ENCODE measurements at places on chromosomes 6 and 20.

DNA sequence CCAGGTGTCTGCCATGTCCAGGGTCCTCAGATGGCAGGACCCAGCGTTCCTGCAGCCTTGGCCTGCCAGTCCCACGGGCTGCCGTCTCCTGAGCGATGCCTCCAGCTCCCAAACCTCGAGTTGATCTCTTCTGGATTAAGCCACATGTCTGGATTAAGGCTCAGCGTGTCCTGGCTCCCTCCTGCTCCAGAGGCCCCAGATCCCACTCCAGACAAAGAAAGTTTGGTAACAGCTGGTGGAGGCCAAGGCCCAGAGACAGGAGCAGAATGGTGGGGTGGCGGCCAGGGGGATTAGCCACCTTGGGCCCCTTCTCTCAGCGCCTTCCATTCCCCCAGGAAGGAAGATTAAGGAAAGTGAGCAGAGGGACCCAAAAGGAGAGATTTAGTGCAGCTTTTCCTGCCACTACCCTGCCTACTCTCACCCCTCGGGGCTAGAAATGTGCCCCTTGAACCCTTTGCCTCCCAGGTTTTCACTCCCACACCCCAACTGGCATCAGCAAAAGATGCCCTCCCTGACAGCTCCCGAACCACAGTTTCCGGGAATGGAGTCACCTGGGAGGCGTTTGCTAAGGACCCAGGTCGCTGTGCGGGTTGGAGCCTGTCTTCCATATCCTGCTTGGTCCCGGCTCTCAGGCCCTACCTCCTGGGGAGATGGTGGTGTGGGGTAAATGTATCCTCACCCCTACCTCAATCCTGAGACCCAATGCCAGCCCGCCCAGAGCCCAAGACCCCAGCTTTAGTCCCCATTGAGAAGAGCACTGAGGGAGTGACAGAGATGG is 6.9 kb downstream of the SPDEF start:
- no peak for DNase-seq

- DNase-seq, result peak; percentile 51
Measured at GRCh38 chr20:50729901-50730764, 1.2 kb upstream of the PARD6B start.

GRCh38 chr6:169253337-169254238 is at the start of gene THBS2:
TSS of gene THBS2 (minus strand) at chr6:169253846. CDS start at chr6:169250784, 3,062 bp downstream.
- peak; percentile 75 for DNase-seq

DNA sequence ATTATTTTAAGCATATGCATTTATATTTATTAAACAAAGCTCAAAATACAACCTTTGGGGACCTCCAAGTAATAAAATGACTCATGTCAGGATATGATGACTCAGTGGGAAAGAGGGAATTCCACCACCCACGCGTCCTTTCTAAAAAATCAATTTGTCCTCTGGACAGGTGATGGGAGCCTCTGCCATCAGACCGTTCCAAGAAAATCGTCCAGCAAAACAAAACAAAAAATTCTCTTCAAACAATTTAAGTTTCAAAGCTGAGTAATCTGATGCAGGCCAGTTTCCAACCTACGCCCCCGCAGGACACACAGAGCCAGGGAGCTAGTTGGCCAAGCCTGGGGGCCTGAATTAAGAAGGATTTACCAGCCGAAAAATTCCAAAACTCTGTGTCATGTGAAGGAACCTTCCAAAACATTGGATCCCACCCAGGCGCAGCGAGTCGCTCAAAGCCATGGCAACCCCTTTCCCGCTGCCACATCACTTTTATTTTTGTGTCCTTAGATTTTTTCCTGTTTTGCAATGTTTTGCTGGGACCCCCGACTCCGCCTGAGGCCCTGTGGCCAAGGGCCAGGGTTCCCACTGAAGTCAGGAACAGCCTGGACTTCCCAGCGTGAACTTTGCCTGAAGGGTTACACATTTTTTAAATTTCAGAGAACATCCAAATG is 95.3 kb downstream of the NFATC2 start:
- peak; percentile 100 for DNase-seq

DNA sequence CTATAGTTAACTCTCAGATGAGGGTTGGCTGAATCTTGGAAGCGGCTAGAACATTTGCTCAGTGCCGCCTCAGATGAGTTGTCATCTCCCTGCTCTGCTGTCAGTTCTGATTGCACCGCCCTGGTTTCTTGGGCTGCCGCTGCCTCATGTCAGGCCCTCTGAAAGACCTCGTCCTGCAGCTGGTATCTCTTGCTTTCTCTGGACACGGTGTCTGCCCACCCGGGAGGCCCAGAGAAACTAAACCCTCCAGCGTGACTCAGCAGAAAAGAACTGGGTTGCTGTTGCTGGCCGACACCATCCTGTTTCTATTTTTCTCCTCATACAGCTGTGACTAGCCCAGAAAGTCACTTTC is 355.4 kb downstream of the CD83 start:
- no peak for DNase-seq

DNA sequence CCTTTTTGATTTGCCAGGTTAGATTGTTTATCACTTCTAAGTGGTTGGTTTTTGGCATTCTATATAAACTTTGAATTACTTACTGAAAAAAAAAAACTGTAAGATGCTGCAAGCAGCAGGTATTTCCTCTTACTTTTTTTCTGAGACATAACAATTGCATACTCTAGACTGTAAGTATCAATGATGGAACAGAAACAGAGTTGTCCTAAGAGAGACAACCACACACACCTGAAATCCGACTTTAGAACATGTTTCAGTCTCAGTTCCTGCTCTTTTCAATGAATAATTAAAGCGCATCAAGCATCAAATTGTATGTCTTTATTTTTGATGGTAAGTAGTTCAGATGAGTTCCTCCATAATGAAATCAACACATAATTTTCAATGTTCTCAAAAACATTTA is 105.3 kb upstream of the KHDRBS2 start:
- DNase-seq, result no peak

DNA sequence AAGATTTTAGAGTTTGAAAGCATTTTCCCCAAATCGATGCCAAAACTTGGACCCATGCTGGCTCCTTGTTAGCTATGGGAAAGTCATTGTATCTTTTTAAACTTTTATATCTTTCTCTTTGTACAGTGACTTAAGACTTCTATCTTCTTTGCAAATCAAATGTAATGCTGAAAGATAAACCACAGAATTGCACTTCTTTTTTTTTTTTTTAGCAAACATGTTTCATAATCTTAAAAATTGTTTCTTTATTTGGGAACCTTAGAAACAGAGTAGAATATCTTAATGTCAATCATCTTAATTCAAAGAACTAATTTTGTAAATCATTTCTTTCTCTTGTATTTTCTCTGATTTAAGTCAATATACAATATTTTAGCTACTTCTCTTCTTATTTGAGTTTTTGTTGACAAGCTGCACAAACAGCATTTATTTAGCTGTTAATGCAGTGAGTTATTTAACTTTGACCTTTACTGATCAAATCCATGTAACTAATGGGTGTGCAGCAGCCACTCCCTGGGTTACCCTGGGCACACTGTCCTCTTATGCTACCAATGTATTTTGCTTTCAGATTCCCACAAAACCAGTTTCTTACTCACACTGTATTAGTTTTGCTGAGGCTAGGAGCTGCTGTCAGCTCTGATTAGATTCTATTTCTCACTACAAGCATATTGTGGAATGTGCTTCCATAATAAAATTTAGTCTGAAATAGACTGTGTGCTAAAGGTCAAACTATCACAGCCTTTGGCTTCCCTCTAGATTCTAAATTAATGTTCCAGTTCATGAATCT is 279.6 kb downstream of the ADGB start:
- DNase-seq, result no peak

- no peak for DNase-seq
Measured at GRCh38 chr20:58839991-58840747, 10.5 kb downstream of the GNAS-AS1 start.

- DNase-seq, result peak; percentile 97
Measured at GRCh38 chr6:37576336-37576737, 76.6 kb upstream of the CCDC167 start.

DNA sequence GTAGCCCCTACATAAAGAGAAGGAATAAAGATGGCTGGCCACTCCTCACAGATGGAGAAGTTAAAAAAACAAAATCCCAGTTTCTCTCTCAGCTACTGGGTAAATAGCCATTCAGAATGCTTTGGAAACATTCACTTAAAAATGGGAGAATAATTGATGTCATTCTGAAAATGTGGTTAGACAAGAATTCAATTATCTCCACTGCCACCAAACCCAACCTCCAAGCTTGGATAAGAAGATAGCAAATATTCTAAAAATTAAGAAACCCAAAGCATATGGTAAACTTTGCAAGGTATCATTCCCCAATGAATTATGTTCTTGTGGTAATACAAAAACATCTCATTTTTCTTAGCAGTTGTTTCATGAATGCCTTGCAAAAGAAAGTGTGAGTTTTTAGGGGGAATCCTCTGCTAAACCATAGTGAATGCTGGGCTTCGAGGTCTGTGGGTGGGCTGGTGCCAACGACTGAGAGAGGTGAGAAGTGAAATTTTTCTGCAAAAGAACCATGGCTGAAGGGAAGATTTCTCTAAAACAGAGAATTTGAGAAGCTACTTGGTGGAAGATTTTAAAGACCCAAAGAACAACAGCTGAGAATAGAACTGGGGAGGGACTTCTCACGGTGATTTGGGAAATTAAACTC is 497.9 kb upstream of the JARID2 start:
- no peak for DNase-seq

DNA sequence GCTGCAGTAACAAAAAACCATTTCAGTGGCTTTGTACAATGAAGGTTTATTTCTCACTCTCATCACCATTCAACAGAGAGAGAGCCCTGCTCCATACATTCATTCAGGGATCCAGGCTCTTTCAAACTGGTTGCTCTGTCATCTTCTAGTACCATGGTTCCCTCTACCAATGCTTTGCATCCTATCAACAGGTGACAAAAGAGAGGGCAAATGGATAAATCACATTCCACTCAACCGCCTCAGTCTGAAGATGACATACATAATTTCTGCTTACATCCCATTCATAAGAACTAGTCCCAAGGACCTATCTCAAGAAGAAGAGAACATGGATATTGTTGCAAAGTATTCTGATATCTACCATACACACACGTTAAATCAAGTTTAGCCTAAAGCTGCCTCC is 51.6 kb downstream of the IYD start:
- no peak for DNase-seq

DNA sequence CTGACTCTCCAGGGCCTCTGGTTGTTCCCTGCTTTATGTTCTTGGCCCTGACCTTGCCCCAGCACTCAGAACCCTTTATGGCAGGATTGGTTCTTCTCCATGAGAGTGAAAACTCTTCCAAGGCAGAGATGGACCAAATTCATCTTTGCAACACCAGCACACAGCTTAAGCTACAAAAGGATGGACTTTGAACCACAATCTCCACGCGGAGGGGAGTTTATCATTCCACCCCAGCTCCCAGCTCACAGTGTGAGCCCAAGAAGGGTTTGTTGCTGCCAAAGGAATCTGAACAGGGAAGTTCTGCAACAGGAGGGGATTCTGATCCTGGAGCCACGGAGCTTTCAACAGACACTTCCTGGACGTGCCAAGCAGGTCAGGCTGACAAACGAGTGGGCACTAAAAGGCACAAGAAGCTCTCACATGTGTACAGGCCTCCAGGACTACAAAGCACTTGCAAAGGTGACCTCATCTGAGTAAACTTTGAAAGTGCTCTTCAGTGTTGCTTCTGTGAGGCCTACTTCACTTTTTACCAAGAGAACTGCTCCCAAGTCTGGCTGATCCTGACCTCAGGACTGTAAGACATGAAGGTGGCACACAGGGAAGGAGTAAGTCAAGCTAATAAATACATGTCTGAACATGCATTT is 8.9 kb downstream of the FITM2 start:
- no peak for DNase-seq

GRCh38 chr6:89079511-89080234 is 878 bp upstream of the PNRC1 start:
- peak; percentile 69 for DNase-seq

DNA sequence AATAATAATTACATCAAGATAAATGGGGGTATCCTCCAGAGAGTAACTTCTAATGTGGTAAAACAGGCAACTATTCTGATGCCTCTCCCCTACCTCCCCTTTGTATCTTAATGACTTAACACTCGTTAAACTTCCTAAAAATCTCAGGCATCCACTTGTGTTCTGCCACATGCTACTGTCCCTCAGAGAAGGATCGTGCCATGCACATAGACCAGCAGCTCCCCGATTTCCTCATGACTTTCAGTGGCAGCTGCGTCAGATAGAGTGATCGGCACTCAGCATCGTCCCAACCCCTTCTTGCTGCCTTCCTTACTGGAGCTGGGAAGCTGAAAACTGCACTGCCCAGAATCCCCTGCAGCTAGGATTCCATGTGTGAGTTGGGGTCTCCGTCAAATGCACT is 32.1 kb downstream of the RIPOR2 start:
- no peak for DNase-seq

- DNase-seq, result no peak
Measured at GRCh38 chr20:21623074-21623780, 82.2 kb upstream of the PAX1 start.

DNA sequence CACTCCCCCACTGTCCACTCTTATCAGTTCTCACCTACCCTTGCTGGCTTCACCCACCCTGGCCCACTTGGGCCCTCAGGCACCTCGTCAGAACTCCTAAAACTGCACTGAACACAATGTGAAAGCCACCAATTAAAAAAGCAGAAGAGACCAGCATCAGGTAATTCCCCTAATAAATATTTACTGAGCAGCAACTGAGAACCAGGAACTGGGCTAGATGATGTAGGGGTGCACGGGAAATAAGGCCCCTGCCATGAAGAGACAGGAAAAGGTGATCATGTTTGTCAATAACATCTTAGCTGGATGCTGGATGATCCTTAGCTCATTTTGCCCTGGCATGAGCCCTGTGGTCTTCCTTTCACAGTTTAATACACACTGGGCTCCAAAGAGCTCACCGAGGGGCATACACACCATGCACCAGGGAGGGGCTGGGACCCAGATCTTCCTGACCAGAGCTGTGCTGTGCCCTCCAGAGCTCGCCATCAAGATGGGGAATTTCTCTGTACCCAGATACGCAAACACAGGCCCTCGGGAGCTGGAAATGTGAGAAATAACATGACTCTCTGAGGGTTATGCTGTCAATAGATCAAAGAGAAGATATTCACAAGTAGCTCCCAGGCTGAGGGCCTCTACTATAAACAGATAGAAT is 113.6 kb upstream of the SLC22A16 start:
- DNase-seq, result no peak

DNA sequence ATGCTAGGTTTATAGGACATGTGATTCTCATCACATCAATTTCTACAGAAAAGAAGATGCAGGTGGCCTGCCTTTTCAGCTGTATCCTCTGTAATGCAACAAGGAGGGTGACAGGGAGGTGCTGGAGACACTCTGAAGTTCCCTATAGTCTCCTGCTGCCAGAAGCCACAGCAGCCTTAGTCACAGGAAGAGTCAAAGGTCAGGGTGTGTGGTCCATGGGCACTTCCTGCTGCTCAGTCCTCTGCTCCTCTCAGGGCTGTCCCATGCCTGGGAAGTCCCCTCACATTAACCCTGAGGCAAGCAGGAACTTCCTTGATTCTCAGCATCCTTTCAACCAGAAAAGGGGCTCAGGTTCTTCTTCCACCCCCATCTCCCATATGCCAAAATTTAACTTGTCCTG is 144.8 kb upstream of the FOXA2 start:
- DNase-seq, result peak; percentile 37

- no peak for DNase-seq
Measured at GRCh38 chr6:135281964-135282363, 100.9 kb downstream of the MYB start.
